ENCODE measurements at places on chromosomes 12 and 14.

GRCh38 chr12:54148560-54149429, 40.0 kb downstream of the SMUG1 start:
- no peak for DNase-seq

GRCh38 chr14:24256960-24257359, 6.0 kb downstream of the TGM1 start:
- DNase-seq = no peak

GRCh38 chr12:45468751-45469615, 253.1 kb downstream of the ANO6 start:
- DNase-seq = no peak

GRCh38 chr12:109255377-109255776, 53.7 kb downstream of the FOXN4 start:
- DNase-seq = no peak

GRCh38 chr14:61003571-61003970, 22.5 kb downstream of the SLC38A6 start:
- DNase-seq = no peak

GRCh38 chr12:85310456-85311076, 30.5 kb downstream of the ALX1 start:
- no peak for DNase-seq

DNA sequence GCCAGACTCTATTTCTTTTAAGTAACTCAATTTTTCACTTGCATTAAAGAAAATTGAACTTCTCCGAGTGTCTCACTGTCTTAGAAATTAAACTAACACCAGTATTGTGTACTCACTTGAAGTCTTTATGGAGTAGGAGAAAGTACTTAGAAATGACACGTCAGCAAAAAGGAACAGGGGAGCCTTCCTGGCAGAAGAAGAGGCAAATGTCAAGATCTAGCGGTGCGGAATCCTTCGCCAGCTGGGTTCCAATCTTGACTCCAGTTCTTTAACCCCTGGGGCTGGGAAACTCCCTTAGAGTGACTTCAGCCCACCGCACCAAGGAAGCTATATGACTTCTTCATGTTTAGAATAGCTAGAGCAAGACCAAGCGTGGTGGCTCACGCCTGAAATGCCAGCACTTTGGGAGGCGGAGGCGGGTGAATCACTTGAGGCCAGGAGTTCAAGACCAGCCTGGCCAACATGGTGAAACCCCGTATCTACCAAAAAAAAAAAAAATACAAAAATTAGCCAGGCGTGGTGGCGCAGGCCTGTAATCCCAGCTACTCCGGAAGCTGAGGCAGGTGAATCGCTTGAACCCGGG, 34.4 kb downstream of the WBP11 start:
- DNase-seq = peak; percentile 49

GRCh38 chr12:100795174-100795799, 711 bp downstream of the ANO4 start:
- no peak for DNase-seq

- no peak for DNase-seq
These were observed 130.7 kb downstream of the SMOC1 start for GRCh38 chr14:70009961-70010360.

All from activated T-cell treated with anti-CD3 and anti-CD28 coated beads, Interleukin-2, amount 50 U/mL, for 1 hour (primary cell).